ENCODE measurements at places on chromosomes 2 and 18. TPM values are rescaled to one million over a fixed set of nuclear protein-coding genes. Genes with fewer than 3 reads are reported as not detected.

The NAPG gene
- 50.4 TPM for total RNA-seq

The GLS gene
- total RNA-seq, result 89.5 TPM

The DUSP2 gene
- total RNA-seq, result 103 TPM

The STARD6 gene
- total RNA-seq, result not detected

The HTR2B gene
- total RNA-seq, result not detected

The COL4A4 gene
- 0.89 TPM for total RNA-seq

The ENOSF1 gene
- total RNA-seq, result 3.5 TPM

The SLC38A11 gene
- total RNA-seq, result 0.62 TPM

The TOGARAM2 gene
- total RNA-seq, result not detected

The FSHR gene
- not detected for total RNA-seq

The GKN1 gene
- total RNA-seq, result not detected

The GPR155 gene
- 2.5 TPM for total RNA-seq

The MYL12B gene
- 528 TPM for total RNA-seq

The HOXD13 gene
- 2.1 TPM for total RNA-seq

The STK25 gene
- total RNA-seq, result 133 TPM

The C2orf74 gene
- total RNA-seq, result 13.0 TPM

The REG1B gene
- total RNA-seq, result not detected

The KCNIP3 gene
- 3.3 TPM for total RNA-seq

The PLCD4 gene
- 0.39 TPM for total RNA-seq

The PPIL3 gene
- total RNA-seq, result 56.8 TPM

The RESP18 gene
- not detected for total RNA-seq

The ZNF804A gene
- 1.1 TPM for total RNA-seq

The PRSS56 gene
- total RNA-seq, result not detected

The ABCA12 gene
- not detected for total RNA-seq

The UPP2 gene
- total RNA-seq, result not detected

The E2F6 gene
- 12.2 TPM for total RNA-seq

The MOCOS gene
- total RNA-seq, result 3.2 TPM

The LHCGR gene
- total RNA-seq, result not detected

The FER1L5 gene
- not detected for total RNA-seq

The HRH4 gene
- total RNA-seq, result not detected

The ACKR3 gene
- 2.7 TPM for total RNA-seq

The PROKR1 gene
- not detected for total RNA-seq

The ADD2 gene
- total RNA-seq, result 9.5 TPM

The PLEK gene
- total RNA-seq, result 0.25 TPM

The CCBE1 gene
- total RNA-seq, result 7.7 TPM

The NCKAP5 gene
- 6.5 TPM for total RNA-seq

The ZBTB7C gene
- not detected for total RNA-seq

The VWA3B gene
- not detected for total RNA-seq

The CFAP65 gene
- not detected for total RNA-seq

The CKAP2L gene
- 24.0 TPM for total RNA-seq

The EGR4 gene
- not detected for total RNA-seq

The RGPD5 gene
- total RNA-seq, result 9.2 TPM

The DSG4 gene
- not detected for total RNA-seq

The SERPINB11 gene
- total RNA-seq, result not detected

The SEC11C gene
- total RNA-seq, result 53.1 TPM

The C2orf66 gene
- total RNA-seq, result not detected

The ANKRD62 gene
- not detected for total RNA-seq

The ALK gene
- 0.37 TPM for total RNA-seq

The CDCA7 gene
- 16.6 TPM for total RNA-seq

The GAREM2 gene
- not detected for total RNA-seq

The MFSD2B gene
- total RNA-seq, result not detected

All from M059J (cell line).